Breast epithelium (tissue), 4 donors: ENCODE measurements at places on chromosomes 6 and 20. TPM values are rescaled to one million over a fixed set of nuclear protein-coding genes. Genes with fewer than 3 reads are reported as not detected.

DNA sequence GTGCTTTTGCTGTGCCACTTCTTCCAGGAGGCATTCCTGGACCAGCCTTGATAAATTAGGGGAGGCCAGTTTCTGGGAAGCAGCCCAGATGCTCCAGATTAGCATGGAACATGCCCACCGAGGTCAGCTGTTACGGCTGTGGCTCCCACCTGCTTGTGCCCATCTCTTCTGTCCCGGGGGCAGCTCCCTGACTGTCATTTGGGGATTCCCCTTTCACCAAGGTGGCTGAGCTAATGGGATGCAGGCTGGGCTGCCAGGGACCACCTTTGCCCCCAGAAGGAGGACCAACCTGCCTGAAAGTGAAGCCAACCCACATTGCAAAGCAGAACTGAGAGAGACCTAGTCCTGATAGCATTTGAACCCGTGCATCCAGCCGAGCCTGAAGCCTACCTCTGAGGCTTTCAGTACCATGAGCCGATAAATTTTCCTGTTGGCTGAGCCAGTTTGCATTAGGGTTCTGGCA is 85.3 kb downstream of the PTPN1 start:
- H3K27me3 ChIP-seq: no peaks in the 10 kb centered on the region
- no peak overlapping the region for H3K27ac ChIP-seq
- DNase-seq: no peak
- no peaks in the 10 kb centered on the region for H3K36me3 ChIP-seq
- peaks cover 10% of the 10 kb centered on the region for H3K4me1 ChIP-seq

- H3K27ac ChIP-seq: peak overlapping the region; percentile 98
- H3K36me3 ChIP-seq: no peaks in the 10 kb centered on the region
- H3K4me3 ChIP-seq: peak overlapping the region; percentile 80
- no peaks in the 10 kb centered on the region for H3K27me3 ChIP-seq
- peak; percentile 70 for DNase-seq
Measured at GRCh38 chr6:33314943-33315792, 1.3 kb upstream of the TAPBP start.

GRCh38 chr6:138689849-138690248 is 83.7 kb upstream of the CCDC28A start:
- no peaks in the 10 kb centered on the region for H3K27me3 ChIP-seq
- DNase-seq: no peak
- no peaks in the 10 kb centered on the region for H3K4me1 ChIP-seq
- no peak overlapping the region for H3K27ac ChIP-seq

GRCh38 chr6:34331371-34332050 is 61.0 kb downstream of the NUDT3 start:
- H3K36me3 ChIP-seq: no peaks in the 10 kb centered on the region
- H3K27me3 ChIP-seq: no peaks in the 10 kb centered on the region
- H3K27ac ChIP-seq: no peak overlapping the region
- no peak for DNase-seq
- no peak overlapping the region for H3K4me3 ChIP-seq

DNA sequence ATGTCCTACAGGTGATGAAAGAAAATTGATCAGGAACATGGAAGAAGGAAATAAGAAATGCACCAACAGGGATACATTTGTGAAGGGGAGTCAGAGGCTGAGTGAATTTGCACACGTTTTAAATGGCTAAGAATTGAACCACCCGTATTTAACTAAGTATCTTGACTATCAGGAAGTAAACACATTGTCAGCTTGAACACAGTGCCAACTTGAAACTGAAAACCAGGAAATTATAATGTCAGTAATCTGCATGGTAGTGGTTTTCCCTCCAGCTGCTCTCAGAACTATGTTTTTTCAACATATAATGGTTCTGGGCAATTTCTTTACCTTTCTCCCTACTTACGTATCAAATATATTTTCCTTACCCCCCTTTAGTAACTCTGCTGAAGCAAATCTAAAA is 366.5 kb upstream of the POU3F2 start:
- H3K36me3 ChIP-seq: no peaks in the 10 kb centered on the region
- no peak overlapping the region for H3K4me3 ChIP-seq
- no peaks in the 10 kb centered on the region for H3K27me3 ChIP-seq
- no peak for DNase-seq

DNA sequence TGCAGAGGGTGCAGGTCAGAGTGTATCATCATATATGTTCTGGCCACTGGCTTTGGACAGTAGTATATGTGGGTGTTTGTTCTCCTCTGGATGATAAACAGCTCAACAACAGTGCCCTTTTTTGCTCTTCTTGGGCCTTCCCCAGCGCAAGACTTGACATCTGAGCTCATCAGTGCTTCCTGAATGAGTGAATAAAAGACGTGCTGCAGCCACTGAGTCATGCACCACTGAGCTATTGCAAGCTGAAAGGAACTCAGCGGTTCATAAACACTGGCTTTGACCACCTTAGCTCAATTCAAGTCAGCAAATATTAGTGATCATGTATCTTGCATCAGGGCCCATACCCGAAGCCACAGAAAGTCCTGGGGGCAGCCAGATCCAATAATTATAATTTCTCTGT is 105.3 kb upstream of the KCNG1 start:
- no peaks in the 10 kb centered on the region for H3K4me1 ChIP-seq
- H3K36me3 ChIP-seq: no peaks in the 10 kb centered on the region
- DNase-seq: no peak
- H3K4me3 ChIP-seq: no peak overlapping the region
- H3K27ac ChIP-seq: no peak overlapping the region

GRCh38 chr20:20237093-20237959 is 130.6 kb upstream of the INSM1 start:
- H3K4me1 ChIP-seq: no peaks in the 10 kb centered on the region
- H3K27me3 ChIP-seq: no peaks in the 10 kb centered on the region
- no peak overlapping the region for H3K27ac ChIP-seq
- DNase-seq: no peak

- no peaks in the 10 kb centered on the region for H3K4me1 ChIP-seq
- no peak overlapping the region for H3K4me3 ChIP-seq
- H3K27ac ChIP-seq: no peak overlapping the region
- no peaks in the 10 kb centered on the region for H3K36me3 ChIP-seq
- DNase-seq: no peak
- H3K27me3 ChIP-seq: no peaks in the 10 kb centered on the region
Measured at GRCh38 chr20:47678536-47678935, 106.7 kb downstream of the SULF2 start.

DNA sequence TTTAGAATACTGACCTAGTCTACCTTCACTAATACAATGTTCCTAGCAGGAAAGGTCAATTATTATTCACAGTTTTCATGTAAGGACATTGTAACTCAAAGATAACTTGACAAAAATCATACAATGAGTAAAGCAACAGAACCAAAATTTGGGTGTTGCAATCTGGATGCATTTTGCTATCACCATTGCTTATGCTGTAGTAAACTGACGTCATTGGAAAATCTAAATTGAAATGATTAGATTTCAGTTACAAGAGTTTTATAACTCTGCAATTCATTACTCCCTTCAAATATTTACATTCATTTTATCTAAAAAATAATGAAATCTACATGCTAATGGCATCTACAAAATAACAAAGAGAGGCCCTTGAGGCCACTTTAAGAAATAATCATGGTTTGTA is 147.0 kb downstream of the TENT5A start:
- H3K36me3 ChIP-seq: no peaks in the 10 kb centered on the region
- no peak for DNase-seq
- H3K4me3 ChIP-seq: no peak overlapping the region
- no peak overlapping the region for H3K27ac ChIP-seq

DNA sequence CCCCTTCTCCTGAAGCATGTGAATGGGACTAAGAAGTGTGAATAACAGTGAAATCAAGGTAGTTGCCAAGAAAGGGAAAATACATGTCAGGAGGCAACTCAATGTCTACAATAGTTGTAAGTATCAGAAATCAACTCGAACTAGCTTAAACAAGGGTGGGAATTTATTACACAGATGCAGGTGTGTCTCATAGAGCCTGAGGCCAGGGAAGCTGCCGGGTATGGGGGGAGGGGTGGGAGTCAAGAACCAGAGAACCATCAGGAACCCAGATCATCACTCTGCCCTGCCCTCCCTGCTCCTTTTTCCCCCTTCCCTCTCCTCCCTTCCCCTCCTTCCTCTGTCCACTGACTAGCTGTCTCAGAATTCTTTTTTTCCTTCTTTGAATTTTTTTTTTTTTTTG is 34.9 kb upstream of the BMP6 start:
- H3K4me3 ChIP-seq: no peak overlapping the region
- no peak for DNase-seq
- H3K27ac ChIP-seq: no peak overlapping the region
- no peaks in the 10 kb centered on the region for H3K27me3 ChIP-seq

DNA sequence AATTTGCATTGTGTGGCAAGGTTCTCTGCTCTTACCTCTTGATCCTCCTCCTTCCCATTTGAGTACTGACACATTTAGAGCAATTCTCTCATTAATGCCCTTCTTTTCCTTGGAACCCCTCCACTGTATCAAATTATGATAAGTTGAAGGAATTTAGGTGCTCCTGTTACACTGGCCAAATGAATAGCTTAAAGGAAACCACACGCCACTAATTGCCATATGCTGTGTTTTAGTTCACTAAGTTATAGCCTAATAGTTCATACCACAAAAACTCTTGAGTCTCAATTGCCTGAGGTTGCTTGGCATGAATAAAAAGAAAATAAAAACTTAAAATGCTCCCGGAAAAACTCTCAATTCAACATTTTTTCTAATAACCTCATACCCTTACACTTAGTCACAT is 1239.3 kb downstream of the EPHA7 start:
- H3K4me1 ChIP-seq: no peaks in the 10 kb centered on the region
- H3K27me3 ChIP-seq: no peaks in the 10 kb centered on the region
- no peak for DNase-seq
- H3K27ac ChIP-seq: no peak overlapping the region

DNA sequence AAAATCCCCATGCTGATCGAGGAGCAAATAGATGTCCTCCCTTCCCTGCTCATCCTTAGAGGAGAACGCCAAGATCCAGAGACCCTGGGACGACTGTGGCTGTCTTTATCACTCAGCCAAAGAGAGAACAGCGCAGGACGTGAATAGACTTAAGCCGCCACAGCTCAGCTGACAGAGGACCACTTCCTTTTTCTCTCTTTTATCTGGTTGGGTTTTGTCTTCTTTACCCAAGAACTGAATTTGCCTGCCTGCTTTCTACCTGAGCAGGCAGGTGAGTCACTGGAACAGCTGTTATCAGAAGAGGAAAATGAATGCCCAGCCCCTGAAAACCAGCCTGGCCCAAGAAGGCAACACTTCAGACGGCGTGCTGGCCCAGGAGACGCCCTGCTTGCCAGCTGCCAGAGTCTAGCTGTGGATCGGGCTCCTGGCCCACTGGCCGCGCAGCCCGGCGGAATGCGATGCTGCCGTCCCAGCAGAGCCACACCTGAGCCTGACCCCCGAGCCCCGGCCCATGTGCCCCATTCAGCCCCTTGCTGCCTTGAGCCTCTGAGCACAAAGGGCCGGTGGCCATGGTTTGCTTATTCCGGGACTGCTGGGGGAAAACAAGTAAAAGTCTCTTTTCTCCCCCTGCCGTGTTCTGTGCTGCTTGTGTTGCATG is 82.1 kb downstream of the TCP11 start:
- no peak overlapping the region for H3K4me3 ChIP-seq
- DNase-seq: no peak
- no peaks in the 10 kb centered on the region for H3K4me1 ChIP-seq
- H3K27me3 ChIP-seq: no peaks in the 10 kb centered on the region

DNA sequence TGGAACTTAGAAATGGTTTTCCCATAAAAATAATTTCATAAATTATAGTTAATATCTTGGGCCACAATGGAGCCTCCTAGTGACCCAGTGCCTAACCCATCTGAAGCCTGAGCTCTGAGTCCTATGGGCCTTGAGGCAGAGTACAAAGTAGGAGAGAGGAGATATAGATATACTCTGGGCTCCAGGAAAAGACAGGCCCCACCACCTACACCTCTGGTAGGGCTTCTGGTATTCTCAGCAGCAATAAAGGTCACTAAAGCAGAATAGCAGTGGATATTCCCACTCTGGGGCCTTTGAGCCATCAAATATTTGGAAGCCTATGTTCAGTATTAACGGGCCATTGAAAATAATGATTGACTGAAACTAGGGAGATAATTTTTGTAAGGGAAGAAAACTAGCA is 24.1 kb downstream of the CYP39A1 start:
- H3K4me1 ChIP-seq: no peaks in the 10 kb centered on the region
- no peak overlapping the region for H3K4me3 ChIP-seq
- peak overlapping the region; percentile 33 for H3K27ac ChIP-seq
- H3K27me3 ChIP-seq: no peaks in the 10 kb centered on the region
- no peaks in the 10 kb centered on the region for H3K36me3 ChIP-seq

DNA sequence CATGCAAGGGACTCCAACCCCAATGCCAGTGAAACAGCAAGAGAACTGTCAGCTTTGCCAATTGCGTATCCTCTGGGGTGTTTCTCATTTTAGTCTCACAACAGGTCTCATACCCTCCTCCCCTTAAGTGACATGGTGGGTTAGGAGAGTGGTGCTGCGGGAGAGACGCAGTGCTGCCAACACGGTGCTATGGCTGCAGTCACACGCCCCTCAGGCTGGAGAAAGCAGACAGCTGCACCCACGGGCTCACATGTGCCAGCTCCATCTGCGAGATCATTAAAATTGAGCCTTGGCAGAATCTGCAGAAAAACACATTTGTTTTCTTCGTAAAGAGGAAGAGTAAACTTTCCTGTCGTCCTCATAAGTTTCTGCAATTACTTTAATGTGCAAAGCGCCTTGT is 114.7 kb downstream of the ANKRD60 start:
- H3K4me1 ChIP-seq: no peaks in the 10 kb centered on the region
- H3K4me3 ChIP-seq: no peak overlapping the region
- DNase-seq: no peak

- no peaks in the 10 kb centered on the region for H3K4me1 ChIP-seq
- H3K4me3 ChIP-seq: no peak overlapping the region
- DNase-seq: no peak
Measured at GRCh38 chr6:9647599-9647998, 767.3 kb downstream of the TFAP2A start.

GRCh38 chr6:148720406-148720805 is 26.4 kb upstream of the UST start:
- no peak overlapping the region for H3K27ac ChIP-seq
- no peak for DNase-seq
- H3K36me3 ChIP-seq: no peaks in the 10 kb centered on the region
- no peaks in the 10 kb centered on the region for H3K4me1 ChIP-seq

DNA sequence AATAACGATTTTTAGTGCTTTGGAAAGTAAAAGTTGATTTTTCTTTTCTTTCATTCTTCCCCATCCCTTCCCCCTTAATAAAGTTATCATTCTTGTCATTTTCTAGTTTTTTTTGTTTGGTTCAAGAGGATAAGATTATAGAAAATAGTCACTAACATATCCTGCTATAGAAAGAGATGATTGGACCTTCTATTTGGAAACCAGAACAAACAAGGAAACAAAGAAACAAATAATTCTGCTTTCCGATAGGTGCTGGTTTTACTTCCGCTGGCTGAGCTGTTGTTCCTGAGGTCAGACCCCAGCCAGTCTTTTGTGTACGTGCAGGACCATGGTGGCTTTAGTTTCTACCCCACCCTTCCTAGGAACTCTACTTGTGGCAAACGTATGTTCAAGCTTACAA is at the start of gene CDH26:
TSS of gene CDH26 (plus strand) at position 301 of the 400 bp plus-strand sequence. CDS start 304 bp downstream, outside the sequence.
- H3K4me1 ChIP-seq: no peaks in the 10 kb centered on the region
- no peak within 1 kb of the TSS for H3K27ac ChIP-seq
- H3K27me3 ChIP-seq: no peaks in the 10 kb centered on the region
- no peak within 1 kb of the TSS for H3K4me3 ChIP-seq
- DNase-seq: no peak
- H3K36me3 ChIP-seq: no peaks in the 10 kb centered on the region

- no peaks in the 10 kb centered on the region for H3K27me3 ChIP-seq
- no peak overlapping the region for H3K27ac ChIP-seq
- no peak overlapping the region for H3K4me3 ChIP-seq
Measured at GRCh38 chr6:15108383-15108715, 137.5 kb upstream of the JARID2 start.

GRCh38 chr20:63295422-63295821 is 2.4 kb downstream of the COL20A1 start:
- H3K4me3 ChIP-seq: no peak overlapping the region
- H3K27me3 ChIP-seq: peaks cover 75% of the 10 kb centered on the region
- no peaks in the 10 kb centered on the region for H3K4me1 ChIP-seq

The APOM gene
- 1.3 TPM for total RNA-seq

The GINS1 gene
- total RNA-seq: 0.73 TPM

The CLDN20 gene
- not detected for total RNA-seq

The NFATC2 gene
- total RNA-seq: 10.2 TPM
